Anterior cingulate cortex (tissue), 58 donors: ENCODE measurements at places on chromosomes 7 and 10.

GRCh38 chr7:50661345-50662040 is 96.3 kb upstream of the DDC start:
- DNase-seq = no peak

GRCh38 chr7:41030673-41031072 is 672.2 kb downstream of the INHBA start:
- DNase-seq = no peak

DNA sequence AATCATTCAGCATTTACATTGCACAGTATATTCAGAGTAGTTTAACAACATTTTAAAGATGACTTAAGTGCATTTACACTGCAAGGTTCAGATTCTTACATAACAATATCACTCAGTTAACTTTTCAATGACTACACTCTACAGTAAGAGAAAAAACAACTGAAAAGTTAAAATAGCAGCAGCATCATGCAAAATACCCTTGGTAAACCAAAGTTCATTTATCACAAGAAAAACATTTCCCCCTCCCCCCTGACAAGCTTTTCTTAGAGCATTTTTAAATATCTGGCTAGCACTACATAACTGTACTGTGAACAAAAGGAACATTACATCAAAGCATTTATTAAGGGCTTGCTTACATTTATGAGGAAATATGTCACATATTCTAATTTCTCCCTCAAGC is 179.5 kb upstream of the HGF start:
- no peak for DNase-seq

GRCh38 chr7:99594948-99595745 is 2.9 kb upstream of the TMEM225B start:
- no peak for DNase-seq

DNA sequence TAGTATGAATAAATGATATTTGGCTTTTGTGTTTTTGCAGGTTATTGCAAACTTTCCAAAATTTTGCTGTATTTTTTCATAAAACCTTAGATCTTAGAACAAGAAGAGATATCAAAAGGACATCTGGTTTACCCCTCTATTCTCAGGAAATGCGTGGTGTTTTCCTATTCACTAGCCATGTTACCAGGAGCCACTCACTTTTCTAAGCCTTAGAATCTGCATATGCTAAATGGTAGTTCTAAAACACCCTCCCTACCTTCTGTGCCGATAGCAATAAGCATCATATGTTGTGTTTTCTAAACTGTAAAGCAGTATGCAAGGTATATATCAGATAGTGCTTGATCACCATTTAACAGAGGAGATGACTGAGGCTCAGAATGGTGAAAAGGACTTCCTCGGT is 715.0 kb upstream of the CELF2 start:
- no peak for DNase-seq

DNA sequence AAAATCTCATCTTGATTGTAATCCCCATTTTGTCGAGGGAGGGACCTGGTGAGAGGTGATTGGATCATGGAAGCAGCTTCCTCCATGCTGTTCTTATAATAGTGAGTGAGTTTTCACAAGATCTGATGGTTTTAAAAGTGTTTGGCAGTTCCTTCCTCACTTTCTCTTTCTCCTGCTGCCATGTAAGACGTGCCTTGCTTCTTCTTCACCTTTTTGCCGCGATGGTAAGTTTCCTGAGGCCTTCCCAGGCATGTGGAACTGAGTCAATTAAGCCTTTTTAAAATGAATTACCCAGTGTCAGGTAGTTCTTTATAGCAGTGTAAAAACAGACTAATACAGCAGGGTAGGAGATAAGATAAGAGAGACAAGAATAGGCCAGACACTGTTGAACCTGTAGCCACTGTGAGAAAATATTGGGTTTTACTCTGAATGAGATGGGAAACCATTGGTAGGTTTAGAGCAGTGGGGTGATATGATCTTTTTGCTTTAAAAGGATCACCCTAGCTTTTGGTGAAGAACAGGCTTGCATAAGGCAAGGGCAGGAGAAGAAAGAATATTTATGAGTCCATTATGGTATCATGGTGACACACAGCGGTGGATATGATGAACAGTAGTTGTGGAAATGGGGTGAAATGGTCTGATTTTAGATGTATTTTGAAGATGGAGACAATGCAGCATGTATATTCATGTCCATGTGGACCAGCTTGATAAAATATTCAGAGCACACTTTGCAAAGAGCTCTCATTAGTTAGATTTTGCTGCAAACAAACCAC is 11.5 kb downstream of the OR6B1 start:
- no peak for DNase-seq

DNA sequence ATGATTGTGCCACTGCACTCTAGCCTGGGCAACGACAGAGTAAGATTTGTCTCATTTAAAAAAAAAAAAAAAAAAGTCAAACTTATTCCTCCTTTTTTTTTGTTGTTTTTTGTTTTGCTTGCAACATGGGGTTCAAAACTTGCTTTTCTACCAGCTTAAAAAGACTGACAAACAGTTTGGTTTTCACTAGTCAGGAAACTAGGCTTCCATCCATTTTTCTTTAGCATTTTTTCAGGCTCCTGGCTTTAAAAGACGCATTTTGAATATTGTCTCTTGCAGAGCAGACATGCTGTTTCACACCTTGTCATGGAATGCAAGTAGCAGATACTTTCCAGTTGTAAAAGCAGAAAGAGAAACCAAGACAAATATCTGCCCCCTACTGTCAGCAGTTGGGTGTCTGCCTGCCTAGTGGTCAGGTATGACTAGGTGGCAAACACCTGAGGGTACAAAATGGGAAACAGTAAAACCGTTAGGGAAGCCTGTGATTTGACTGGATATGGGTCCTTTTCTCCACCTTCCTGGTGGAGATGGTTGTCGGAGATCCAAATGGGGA is 139.9 kb downstream of the CCDC71L start:
- DNase-seq = no peak

DNA sequence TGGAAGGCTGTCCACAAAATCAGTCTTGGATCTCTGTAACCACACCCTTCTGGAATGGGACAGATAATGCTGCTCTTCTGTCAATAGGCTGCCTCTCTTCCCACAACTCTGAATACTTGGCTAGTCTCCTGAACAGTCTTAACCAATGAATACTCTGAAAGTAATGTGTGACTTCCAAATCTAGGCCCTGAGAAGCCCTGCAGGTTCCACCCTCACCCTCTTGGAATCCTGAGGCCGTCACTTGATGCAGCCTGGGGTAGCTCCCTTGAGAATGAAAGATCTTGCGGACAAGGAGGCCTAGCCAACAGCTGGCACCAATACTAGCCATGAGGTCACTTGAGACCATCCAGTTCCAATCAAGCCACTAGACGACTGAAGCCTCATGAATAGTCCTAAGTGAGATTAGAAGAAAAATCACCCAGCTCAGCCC is 109.2 kb downstream of the ARHGAP12 start:
- no peak for DNase-seq

GRCh38 chr7:69090936-69091335 is 507.3 kb upstream of the AUTS2 start:
- no peak for DNase-seq

DNA sequence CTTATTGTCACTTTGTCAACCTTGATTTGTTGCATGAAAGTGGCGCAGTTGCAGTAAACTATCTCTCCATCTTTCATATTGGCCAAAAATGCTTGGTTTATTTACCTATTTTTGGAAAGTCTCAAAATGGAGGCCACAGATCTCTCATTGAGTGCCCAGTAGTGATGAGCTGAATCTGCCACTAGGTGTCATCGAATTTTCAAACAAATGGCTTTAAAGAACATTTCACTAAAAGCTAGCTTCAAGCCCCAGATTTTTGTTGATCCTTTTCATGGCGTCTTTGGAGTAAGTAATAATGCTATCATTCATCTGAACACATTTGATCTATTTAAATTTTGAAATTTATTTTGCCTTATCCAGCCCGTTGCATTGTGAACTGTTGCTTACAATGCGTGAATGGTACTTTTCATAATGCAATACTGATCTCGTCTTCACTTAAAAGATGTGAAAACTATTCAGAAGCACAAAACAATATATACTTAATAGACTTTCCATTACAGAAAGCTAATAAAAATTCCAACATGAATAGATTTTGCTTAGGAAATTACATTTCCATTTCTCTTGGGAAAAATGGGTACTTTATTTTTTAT is 236.2 kb downstream of the DNAJB9 start:
- no peak for DNase-seq

DNA sequence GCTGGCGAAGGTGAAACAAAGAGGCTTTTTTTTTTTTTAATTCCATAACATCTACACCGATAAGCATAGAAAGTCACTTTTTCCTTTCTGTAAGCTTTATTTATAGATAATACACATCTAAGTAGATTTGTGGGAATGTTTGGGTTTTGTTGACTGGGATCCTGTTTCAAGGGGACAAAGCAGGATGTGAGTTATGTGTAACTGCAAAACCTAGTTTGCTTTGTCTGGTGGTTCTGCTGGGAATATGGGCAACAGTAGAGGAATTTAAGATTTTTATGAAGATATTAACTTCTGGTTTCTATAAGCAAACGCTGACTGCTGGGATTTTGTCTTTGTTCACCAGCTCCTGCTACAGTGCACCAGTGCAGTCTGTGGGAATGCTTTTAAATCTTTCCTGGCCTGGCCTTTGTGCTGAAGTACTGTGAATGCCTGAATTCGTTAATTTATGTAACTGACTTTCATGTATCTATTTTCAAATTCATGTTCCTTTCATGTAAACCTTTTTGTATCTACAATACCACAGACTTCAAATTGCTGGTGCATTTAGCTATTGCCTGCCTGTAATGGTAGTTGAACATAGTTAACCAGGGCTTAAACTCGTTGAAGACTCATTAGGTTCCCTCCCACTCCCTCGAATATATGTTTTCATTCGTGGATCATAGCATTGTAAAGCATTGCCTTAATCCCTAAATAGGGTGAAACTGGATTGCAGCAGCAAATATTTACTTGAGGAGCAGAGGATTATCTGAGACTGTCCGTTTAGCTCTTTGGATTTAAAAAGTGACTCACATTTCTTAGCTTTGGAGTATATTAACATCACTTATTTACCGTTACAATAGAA is 1.5 kb downstream of the KLHL7 start:
- no peak for DNase-seq

DNA sequence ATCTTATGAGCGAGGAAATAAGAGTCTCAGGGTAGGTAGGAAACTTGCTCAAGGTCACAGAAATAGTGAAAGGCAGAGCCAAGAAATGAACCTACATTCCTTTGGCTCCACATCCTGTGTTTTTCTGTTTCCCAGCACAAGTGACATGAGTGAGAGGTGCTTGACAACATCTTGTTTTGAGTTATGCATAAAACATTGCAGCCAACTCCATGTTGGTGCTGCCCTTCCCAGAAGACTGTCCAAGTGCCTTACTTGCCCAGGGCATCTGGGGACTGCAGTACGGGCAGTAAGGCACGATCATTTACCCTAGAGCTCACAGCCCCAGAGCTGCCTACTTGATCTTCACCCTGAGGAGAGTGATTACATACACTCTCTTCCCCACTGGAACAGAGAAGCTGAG is 148.8 kb downstream of the NOC3L start:
- no peak for DNase-seq

DNA sequence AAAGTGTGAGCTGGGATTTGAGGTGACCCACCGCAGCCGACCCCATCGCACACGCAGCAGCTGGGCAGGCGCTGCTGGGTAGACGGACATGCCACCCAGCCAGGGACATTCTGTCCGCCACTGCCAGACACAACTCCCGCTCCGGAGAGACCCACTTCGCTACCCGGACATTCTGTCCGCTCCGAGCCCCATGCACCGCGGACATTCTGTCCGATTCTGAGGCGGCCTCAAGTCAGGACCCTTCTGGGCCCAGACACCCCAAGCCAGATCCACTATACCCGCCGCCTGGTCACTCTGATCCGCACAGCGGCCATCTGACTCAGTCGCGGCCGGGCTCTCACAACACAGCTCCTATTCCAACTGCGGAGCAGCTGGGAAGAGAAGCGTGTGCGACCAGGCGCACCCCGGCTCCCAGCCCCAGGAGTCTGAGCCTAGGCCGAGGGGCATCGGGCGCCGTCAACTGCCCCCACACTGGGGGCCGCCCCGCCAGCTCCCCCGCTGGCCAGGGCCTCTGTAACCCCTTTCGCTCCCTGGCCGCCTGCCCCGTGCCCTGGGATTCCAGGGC is 763 bp downstream of the PITX3 start:
- no peak for DNase-seq

DNA sequence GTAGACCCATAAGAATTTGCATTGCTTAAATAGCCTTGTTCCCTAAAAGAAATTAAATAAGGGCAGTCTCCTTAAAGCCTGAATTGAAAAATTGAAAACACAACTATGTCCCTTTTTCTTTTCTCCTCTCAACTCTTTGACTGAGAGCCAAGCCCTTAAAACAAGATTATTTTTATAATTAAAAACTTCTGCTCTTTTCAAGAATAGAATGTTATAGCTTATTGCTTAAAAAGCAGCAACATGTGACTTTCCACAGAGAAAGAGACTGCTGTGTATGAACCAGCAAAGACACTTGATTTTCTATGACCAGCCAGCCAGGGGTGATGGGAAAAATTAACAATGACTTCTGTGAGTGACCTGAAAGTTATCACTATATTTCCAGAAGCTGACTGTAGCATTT is 295.2 kb upstream of the CELF2 start:
- DNase-seq = no peak

DNA sequence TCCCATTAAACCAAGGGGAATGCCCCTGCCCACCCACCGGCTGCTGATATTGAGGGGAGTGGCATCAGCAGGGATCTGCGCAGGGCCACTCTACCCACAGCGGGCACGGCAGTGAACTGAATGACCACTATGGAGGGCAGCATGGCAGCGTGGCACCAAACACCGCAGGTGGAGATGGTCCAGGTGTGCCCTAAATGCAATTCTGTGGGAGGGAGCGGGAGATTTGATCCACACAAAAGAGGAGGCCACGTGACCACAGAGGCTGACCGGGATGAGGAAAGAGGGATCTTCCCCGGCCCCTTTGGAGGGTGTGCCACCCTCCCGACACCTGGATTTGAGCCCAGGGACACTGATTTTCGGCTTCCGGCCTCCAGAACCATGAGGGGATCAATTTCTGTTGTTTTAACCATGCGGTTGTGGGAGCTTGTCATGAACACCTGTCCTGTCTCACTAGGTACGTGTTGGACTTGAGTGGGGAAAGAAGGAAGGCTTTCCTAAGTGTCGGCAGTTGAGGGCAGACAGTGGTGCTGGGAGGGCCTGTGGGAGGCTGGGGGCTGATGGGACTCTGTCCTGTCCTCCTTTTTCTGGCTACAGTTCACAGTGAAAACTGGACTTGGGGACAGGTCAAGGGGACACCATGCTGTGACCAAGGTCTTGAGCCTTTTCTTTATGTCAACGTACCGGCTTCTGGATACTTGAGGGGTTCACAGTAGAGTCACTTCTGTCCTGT is 66.1 kb downstream of the CFAP46 start:
- no peak for DNase-seq

DNA sequence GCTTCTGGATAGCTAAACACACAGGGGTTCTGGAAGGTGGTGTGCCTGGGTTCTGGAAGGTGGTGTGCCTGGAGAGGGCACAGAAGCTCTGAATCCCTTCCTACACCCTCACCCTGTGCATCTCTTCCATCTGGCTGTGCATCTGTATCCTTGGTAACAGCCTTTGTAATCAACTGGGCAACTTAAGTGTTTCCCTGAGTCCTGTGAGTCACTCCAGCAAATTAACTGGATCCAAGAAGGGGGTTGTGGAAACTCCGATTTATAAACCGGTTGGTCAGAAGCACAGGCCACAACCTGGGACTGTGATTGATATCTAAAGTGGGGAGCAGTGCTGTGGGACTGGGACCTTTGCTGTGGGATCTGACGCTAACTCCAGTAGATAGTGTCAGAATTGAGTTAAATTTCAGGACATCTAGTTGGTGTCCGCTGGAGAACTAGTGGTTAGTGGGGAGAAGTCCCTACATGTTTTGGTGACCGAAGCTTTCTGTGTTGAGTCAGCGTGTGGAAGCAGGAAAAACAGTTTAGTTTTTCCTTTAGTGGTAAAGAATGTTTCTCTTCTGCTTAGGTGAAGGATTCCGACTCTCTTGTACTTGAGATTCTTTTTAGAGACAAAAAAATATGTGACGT is 228.1 kb downstream of the BMPER start:
- DNase-seq = no peak
